ENCODE measurements at places on chromosomes 13 and 19.

GRCh38 chr13:97242755-97243497 lies 20.8 kb downstream of the MBNL2 start:
- DNase-seq: no peak

DNA sequence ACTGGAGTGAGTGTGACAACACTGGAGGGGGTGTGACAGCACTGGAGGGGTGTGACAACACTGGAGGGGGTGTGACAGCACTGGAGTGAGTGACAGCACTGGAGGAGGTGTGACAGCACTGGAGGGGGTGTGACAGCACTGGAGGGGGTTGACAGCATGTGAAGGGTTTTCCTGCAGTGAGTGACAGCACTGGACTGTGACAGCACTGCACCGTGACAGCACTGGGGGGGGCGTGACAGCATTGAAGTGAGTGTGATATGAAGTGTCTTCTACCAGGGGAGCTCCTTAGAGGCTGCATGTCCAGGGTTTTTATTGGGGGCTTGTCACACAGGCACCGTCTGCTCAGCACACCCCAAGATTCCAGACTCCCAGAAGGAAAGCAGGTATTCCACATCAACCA lies 274.8 kb downstream of the TEX29 start:
- DNase-seq: no peak

- DNase-seq: no peak
These were observed 26.8 kb upstream of the CXCL17 start for GRCh38 chr19:42469311-42470235.

- no peak for DNase-seq
These were observed 1111.0 kb upstream of the ATXN8OS start for GRCh38 chr13:68996668-68997025.

GRCh38 chr19:3135961-3136683 lies at the start of gene GNA15:
GNA15 (plus strand) TSS chr19:3136033; CDS start chr19:3136451, 418 bp downstream.
- no peak for DNase-seq

DNA sequence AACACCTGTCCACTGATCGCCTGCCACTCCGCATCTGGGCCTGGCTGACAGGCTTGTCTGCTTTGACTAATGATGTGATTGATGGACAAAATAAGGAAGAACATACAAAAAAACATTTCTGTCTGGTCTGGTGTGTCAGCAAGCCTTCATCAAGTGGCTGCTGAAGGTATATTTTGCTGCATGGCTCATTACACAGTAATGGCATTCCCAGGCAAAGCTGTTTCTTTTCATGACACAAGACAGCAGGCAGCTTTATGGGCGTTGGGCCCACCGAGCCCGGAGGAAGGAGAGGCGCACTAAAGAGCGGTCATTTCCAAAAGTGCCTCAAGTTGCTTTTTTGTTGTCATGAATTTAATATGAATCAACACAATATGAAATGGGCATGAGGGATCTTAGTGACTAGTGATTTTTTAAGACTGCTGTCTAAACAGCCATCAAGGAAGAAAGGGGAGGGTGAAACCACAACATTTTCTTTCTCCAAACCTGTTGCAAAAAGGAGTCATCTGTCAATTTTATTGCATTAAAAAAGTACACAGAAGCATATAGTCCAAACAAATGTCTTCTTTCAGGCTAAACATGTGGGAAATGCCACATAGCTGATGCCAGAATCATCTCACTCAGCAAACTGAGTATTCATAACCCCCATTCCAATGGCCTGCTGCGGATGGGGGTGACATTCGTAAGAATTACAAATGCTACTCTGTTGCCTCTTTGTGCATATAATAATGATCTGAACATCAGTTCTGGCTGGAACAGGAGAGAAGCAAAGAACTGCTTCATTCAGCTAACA lies 476.6 kb downstream of the ZNF536 start:
- DNase-seq: no peak

DNA sequence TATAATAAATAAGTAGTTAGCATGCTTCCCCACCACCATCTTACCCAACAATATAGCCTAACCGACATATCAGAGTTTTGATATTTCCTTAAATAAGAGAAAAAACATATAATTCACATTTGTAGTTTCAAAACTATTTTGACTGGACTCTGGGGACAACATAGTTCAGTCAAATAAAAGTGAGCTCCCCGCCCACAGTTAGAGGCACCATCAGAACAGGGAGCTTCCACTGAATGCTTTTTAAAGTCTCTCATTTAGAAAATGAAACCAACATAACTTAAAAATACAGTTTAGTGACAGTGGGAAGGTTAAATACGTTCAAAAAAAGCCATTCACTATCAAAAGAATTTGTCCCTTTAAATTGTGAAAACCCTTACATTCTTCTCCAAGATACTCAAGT lies 92.8 kb downstream of the EPSTI1 start:
- no peak for DNase-seq

DNA sequence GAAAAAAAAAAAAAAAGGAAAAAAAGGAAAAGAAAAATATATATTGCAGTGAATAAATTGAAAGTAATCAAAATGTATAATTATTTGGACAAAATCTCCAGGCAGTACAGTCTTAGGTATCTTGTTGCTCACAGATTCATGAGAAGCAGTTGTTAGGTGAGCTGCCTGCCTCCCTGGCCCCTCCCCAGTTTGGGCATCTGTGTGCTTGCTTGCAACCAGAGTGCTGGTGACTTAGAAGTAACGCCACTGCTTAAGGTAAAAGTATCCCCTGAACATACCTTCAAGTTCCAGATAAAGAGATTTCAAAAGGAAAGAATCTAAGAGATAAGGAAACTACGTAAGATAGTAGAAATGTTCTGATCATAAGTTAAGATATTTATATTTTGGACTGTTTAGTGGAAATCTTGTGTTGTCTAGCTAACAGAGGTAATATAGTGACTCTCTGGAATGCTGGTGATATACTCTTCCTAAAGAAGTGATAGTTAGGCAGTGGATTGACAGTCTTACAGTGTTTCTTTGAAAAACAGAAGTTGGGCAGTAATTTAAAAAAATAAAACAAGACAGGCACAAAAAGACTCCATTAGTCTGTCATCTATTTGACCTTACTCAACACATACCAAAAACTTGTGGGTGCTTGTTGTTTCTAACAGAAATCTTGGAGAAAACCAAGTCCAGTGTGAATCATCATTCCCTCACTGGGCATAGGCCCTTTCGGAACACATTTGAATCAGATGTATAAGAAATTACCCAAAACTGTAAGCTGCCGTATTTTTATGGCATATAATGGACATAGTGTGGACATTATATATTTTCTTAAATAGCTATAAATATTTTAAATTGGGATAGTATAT lies 38.3 kb upstream of the KCTD4 start:
- no peak for DNase-seq

DNA sequence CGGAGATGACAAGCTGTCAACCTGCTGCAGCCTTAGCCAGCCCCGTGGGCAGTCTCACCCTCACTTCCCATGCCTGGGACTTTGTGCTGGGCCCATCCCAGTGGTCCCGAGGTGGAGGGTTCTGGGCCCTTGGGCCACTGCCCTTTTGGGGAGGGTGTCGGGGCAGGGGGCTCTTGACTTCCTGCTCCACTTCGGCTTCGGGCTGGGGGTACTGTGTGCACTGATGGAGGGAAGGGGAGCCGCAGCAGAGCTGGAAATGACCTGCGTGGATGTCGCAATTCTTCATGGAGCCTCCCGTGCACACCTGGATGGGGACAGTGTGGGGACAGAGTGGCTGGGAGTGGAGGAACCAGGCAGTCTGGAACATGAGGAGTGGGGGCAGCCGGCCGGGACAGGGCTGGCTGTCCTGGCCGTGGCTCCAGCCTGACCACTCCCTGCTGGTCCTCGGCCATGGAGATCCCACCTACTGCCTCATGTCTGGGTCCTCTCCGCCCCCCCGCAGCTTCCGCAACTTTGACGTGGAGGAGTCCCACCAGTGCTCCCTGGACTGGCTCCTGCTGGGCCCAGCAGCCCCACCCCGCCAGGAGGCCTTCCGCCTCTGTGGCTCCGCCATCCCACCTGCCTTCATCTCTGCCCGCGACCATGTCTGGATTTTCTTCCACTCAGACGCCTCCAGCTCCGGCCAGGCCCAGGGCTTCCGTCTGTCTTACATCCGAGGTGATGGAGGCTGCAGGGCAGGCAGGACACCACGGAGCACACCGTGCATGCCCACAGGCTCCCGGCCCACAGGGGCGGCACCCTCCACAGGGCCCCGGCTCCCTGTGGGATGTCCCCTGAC lies 10.2 kb downstream of the LRP3 start:
- no peak for DNase-seq

- no peak for DNase-seq
These were observed 46.8 kb downstream of the METTL21C start for GRCh38 chr13:102648046-102648445.

- DNase-seq: no peak
These were observed 228.5 kb upstream of the ARGLU1 start for GRCh38 chr13:106796280-106797047.

GRCh38 chr19:19131989-19132388 lies 6.3 kb downstream of the TMEM161A start:
- DNase-seq: no peak

DNA sequence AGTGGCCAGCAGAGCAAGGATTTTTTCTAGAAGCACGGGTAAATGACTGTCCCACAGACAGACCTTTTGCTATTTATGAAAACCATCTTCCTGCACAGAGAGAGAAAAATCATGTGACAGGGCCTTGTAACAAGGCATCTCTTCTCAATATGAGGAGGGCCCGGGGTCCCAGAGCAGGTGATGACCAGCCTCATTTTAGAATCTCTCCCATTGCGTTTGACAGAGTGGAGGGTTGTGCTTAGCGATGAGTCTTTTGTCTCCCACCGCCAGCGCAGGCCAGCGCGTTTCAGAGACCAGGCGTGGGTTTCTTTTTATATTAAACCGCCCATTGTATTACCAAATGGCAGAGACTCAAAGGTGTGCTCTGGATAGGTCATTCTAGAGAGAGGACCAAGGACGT lies 97.4 kb upstream of the UBL3 start:
- no peak for DNase-seq

DNA sequence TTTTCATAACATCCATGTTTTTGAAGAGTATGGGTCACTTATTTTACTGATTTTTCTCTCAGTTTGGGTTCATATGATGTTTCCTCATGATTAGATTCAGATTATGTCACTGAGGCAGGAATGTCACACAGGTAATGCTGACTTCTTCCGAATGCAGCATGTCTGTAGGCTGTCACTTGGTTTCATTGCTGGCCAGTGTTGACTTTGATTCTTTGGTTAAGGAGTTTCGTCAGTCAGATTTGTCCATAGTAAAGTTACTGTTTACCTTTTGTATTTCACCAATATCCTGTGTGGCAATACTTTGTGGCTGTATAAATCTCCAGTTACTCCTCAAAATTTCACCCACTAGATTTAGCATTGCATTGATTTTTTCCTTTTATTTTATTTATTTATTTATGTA lies 105.6 kb downstream of the MRPL57 start:
- no peak for DNase-seq

GRCh38 chr13:21757763-21758162 lies 86.9 kb downstream of the FGF9 start:
- DNase-seq: no peak

- no peak for DNase-seq
These were observed 3.3 kb upstream of the NAPA start for GRCh38 chr19:47518139-47518538.

- DNase-seq: no peak
These were observed 11.3 kb downstream of the STARD13 start for GRCh38 chr13:33274264-33274663.

- DNase-seq: no peak
These were observed 822 bp upstream of the ZNF274 start for GRCh38 chr19:58181902-58182576.

DNA sequence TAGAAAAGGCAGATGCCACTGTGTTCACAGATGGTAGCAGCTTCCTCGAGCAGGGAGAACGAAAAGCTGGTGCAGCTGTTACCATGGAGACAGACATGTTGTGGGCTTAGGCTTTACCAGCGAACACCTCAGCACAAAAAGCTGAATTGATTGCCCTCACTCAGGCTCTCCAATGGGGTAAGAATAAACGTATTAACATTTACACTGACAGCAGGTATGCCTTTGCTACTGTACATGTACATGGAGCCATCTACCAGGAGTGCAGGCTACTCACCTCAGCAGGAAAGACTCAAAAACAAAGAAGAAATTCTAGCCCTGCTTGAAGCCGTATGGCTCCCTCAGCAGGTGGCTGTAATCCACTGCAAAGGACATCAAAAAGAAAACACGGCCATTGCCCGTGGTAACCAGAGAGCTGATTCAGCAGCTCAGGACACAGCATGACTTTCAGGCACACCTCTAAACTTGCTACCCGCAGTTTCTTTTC lies 197.7 kb downstream of the ZNF737 start:
- no peak for DNase-seq

- DNase-seq: no peak
These were observed 1.0 kb downstream of the NCCRP1 start for GRCh38 chr19:39197808-39198207.

GRCh38 chr13:37681281-37682032 lies 82.9 kb upstream of the POSTN start:
- DNase-seq: no peak

GRCh38 chr13:33865945-33866344 lies 48.0 kb downstream of the RFC3 start:
- DNase-seq: no peak

- DNase-seq: no peak
These were observed 358.3 kb downstream of the KLF5 start for GRCh38 chr13:73417012-73417615.

All from GM12892 (cell line).